ENCODE measurements at places on chromosomes 2 and 18.

DNA sequence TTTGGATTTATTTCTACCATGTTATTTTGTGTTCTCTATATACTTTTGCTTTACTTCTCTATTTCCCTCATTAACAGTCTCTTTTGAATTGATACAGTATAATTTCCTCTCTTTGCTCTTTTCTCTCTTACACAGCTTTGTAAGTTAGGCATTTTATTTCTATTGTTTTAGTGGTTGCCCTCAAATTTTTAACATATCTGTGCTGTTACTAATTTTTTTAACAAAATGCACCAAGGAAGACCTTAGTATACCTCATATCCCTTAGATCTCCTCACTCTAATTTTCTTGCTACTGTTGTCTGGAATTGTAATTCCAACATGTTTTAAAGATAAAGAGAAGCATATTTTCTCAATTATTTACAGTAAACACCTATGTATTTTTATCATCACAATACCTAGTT, 416.8 kb upstream of the SLC14A2 start:
- DNase-seq: no peak

GRCh38 chr18:3012136-3013023, 564 bp downstream of the LPIN2 start:
- peak; percentile 31 for DNase-seq

DNA sequence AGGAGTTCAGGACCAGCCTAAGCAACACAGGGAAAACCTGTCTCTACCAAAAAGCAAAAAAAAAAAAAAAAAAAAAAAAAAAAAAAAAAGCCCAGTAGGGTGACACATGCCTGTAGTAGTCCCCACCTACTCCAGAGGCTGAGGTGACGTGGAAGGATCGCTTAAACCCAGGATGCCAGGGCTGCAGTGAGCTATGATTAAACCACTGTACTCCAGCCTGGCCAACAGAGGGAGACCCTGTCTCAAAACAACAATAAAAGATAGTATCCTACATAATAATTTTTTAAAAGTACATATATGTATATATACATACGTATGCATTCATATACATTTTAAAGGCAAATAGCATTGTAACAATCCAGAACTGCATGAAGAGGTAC, 51.7 kb downstream of the SOS1 start:
- DNase-seq: no peak

DNA sequence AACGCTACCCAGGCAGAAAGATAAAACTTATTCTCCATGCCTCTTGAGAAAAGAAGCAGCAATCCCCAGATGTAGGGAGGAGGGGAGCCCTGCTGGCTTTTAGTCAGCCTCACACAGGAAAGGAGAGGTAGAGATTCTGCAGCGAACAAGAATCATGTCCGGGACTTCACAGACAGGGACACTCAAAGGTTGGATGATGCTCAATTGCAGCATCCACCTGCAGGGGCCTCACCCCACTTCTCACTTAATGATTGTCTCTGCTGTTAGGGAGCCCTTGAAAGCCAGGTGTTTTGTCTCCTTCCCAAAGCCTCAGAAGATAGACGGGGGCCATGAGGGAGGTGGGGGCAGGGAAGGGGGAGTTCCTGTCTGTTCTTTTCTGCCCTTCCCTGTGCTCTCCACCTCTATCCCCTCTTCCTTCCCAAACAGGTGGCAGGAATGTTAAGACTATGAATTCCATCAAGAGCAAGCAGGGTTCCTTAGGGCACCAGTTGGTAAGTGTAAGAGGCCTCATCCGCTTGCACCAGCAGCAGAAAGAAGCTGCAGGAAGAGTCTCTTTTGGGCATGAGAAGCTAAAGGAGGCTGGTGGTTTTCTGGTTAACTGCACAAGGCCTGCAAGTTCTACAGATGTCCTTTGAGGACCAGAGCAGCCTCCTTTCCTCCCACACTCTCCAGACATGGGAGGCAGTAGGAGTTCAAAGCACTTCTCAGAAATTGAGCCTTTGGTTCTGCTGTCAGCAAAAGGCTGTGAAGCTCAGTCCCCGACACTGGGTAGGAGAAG, 154.7 kb upstream of the TNP1 start:
- DNase-seq: no peak

GRCh38 chr2:15808204-15808910, 132.0 kb upstream of the MYCN start:
- no peak for DNase-seq

DNA sequence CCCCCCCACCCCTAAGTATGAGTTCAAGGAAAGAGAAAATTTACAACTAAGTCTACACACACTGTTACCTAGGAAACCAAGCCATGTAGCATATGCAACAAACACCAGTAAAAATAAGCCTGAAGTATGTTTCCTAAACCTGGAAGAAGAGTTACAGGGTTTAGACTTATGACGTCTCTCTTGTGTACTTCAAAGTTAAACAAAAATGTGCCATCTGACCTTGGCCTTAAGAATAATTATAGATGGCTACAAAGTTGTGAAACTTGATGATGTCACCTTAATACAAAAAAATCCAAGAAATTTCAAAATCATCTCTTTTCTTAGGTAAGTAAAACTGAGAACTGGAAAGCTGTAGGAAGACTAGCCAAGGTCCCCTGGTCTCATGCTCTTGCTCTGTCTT, 297.6 kb upstream of the NRXN1 start:
- no peak for DNase-seq

DNA sequence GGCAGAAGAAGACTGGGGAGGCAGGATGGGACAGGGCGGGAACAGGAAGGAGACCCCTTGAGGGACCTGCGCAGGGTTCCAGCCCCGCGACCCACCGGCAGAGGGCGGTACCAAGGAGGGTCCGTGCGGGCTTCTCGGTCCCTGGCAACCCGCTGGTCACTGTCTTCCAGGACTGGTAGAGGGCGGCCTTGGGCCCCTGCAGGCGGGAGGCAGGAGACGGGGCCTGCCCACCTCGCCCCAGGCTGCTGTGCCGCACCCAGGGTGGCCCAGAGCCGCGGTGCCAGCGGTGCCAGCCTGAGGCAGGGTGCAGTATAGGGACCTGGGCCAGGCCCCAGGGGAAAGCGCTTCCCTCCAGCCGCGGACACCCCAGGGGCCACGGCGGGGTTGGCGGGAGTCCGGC, 34.5 kb downstream of the NEURL3 start:
- peak; percentile 54 for DNase-seq

GRCh38 chr2:54577035-54577434, 120.9 kb downstream of the SPTBN1 start:
- DNase-seq: no peak

DNA sequence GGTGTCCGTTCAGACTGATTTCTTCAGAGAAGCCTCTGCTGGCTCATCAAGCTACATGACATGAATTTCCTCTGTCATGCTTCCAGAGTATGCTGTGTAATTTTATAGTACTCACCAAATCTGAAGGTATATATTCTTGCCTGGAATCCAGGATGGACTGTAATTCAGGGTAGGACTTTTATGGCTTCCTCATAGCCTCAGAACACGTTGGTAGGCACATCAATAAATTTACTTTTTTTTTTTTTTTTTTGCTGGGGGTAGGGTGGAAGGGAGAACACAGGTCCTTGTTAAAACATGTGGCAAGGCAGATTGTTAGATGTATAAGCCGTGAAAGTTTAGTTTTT, 34.4 kb downstream of the MTA3 start:
- no peak for DNase-seq

DNA sequence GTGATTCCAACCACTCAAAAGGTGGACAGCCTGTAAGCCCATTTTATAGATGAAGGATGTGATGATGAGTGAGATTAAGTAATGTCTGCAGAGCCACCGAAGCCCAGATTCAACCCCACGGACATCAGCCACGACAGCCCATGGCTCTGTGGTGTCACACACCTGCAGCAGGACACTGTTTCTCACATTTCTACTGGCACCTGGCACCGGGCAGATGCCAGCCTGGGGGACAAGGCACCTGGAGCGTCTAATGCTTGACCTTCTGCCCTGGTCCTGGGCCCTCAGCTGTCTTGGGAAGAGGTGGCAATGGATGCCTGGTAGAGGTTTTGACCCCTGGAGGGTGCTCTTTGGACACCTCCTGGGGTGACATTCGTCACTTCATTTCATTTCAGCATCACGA, 176.3 kb downstream of the ANAPC1 start:
- DNase-seq: no peak

DNA sequence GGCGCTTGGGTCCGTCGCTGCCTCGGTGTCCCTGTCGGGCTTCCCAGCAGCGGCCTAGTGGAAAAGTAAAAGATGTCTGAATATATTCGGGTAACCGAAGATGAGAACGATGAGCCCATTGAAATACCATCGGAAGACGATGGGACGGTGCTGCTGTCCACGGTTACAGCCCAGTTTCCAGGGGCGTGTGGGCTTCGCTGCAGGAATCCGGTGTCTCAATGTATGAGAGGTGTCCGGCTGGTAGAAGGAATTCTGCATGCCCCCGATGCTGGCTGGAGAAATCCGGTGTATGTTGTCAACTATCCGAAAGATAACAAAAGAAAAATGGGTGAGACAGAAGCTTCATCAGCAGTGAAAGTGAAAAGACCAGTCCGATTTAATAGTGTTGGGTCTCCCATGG, 8.0 kb downstream of the HES6 start:
- no peak for DNase-seq

- no peak for DNase-seq
Measured at GRCh38 chr2:51291762-51292551, 260.0 kb upstream of the NRXN1 start.

DNA sequence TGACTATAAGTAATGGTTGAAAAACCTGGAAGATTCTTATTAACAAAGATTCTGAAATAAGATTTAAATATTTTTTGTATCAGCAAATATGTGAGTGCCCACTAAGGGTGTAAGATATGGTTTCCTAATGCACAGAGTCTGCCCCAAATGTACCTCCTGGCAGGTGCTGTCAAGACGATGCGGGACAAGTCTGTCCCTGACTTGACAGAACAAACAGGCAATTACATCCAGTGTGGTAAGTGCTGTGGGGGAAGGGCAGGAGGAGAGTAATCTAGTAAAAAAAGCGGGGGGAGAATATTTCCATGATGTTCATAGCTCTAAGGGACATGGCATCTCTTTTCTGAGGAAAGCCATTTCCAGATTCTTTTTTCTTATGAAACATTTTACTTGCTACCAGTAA, 127.5 kb downstream of the COL4A4 start:
- DNase-seq: no peak

DNA sequence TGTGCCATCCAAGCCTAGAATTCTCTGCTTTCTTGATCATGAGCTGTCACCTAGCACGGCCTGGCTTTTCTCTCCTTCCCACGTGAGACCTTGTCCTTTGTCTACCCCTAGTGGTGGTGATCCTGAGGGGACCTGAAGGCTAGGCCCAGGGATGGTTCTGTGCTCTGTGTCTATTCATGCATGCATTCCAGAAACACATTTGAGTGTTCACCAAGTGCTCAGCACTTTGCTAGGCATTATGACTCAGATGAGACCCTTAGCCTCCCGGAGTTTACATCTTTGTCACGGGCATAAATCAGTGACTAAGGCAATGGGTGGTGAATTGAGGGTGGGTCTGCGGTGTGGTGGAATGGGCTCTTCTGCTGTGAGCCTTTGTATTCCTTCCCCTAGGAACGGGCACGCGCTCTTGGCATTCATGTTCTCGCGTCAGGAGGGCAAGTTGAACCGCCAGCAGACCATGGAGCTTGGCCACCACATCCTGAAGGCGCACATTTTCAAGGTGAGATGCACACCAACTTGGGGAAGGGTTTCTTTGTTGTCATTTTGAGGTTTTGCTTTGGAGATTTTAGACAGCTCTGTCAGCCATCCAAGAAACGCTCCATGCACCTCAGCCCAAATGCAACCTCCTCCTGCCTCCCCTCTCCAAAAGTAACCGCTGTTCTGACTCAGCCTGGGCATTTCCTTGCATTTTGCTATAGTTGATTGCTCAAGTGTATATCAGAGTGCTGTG, 100.9 kb downstream of the WDSUB1 start:
- no peak for DNase-seq

- DNase-seq: no peak
Measured at GRCh38 chr2:203709416-203710040, 3.1 kb downstream of the CD28 start.

DNA sequence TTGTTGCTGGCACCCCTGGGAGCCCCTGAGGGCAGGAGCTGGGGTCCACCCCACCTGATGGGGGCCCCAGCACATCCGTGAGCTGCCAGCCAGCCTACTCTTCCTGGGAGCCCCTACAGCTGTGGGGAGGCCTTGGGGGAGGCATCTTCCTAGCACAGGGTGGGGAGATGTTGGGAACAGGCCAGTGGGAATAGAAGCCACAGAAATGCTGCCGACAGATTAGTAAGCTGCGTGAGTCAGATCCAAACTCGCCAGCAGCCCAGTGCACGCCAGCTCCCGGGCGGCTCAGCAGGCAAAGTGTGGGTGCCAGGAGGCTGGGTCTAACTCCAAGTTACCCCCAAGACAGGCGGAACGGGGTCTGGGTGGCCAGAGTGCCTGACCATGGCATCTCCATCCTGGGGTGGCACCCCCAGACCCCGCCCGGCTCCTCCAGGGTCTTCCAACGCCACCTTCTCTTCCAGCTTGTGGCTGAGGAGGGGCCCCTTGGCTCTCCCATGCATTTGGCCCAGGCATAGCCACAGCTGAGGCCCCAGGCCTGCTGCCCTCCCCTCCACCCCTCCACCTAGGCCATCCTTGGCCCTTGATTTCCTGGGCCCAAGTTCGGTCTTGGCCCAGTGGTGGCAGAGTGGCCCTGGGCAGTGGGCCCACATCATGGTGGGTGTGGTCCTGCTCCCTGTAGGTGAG, 15.3 kb downstream of the CROCC2 start:
- DNase-seq: no peak

- DNase-seq: no peak
Measured at GRCh38 chr2:201980389-201980821, 53.2 kb upstream of the FZD7 start.

DNA sequence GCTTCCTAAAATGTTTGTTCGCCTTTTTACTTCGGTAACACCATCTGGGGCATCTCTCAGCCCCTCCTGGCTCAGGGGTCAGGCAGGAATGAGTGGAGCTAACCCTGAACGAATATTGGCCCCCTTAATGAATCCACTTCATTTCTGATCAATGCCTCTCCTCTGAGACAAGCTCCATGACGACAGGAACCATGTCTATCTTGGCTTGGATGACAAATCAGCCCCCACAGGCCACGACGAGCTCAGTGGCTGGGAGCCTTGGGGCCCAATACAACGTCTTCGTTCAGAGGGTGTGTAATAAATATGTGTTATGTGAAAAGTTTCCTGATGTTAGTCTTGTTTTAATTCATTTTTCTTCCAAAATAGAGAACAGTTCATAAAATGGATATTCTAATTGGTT, 133.0 kb downstream of the COL6A3 start:
- no peak for DNase-seq

DNA sequence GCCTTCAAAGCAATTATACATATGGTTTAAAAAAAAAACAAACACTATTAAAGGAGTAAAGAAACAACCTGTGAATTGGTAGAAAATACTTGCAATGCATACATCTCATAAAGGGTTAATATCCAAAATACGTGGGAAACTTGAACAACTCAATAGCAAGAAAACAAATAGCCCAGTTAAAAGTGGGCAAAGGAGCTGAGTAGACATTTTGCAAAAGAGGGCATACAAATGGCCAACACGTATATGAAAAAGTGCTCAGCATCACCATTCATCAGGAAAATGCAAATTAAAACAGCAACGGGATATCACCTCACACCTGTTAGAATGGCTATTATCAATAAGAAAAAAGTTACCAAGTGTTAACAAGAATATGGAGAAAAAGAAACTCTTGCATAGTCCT, 298.3 kb upstream of the RBMS1 start:
- no peak for DNase-seq
